Stimulated activated CD4-positive, alpha-beta T cell treated with anti-CD3 and anti-CD28 coated beads, Interleukin-1b, Interleukin-23, amount 100 ng/mL, for 1 hour (primary cell): ENCODE measurements at places on chromosomes 6 and 20.

DNA sequence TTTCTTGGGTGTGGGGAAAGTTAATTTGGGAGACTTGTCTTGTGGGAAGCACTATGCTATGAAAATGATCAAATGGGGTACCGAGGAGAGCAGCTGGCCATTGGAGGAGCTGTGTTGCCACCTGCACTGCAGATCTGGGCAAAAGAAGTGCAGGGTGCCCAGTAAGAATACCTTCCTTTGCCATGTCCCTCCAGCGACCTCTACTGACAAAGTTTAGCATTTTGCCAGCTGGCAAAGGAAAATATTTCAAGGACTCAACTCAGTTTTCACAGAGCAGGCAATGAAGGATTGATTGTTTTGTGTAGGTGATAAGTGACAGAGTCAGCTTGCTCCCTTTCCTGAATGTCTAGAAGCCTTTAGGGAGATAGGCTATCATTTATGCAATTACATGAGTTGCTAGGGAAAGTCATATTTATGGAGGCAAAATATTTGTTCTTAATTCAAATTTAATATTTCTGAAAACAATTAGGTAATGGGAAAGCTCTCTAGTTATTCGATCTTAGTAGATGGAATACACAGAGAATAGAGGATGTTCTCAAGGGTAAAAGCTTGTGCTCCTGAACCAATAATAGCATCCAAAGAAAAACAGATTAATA, 118.4 kb downstream of the FARS2 start:
- no peak for DNase-seq

DNA sequence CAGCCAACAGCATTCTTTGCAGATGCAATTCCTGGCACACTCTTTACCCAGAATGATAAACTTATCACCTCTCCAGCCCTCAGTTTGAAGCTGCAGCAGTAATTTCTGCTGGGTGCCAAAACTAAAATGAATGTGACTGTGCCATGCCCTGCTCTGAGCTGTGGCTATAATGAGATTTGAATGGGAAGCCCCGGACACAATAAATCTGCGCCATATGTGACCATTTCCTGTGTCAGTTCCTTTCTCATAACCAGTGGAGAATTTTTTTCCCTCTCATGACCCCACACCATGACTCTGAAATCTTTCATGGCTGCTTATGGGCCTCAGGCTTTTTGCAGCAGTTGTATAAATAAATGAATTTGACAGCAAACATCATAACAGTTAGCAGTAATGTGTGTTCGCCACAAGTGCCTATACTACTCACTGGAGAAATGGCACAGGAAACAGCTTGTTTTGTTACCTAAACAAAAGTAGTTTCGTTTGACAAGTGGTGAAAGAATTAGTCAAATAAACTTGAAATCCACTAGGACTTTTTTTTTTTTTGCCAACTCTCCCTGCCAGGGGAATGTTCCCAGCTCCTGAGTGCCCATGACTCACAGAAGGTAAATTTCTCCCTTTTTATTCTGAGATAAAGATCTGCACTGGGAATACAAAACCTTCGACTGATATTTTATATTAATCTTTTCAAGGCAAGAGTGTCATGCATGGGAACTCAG, 408.4 kb downstream of the PKHD1 start:
- DNase-seq: no peak

GRCh38 chr6:26065952-26066380, 21.3 kb upstream of the HFE start:
- no peak for DNase-seq

GRCh38 chr6:15183979-15184378, 61.9 kb upstream of the JARID2 start:
- no peak for DNase-seq

GRCh38 chr20:23461180-23461579, 8.5 kb upstream of the CST11 start:
- DNase-seq: no peak

DNA sequence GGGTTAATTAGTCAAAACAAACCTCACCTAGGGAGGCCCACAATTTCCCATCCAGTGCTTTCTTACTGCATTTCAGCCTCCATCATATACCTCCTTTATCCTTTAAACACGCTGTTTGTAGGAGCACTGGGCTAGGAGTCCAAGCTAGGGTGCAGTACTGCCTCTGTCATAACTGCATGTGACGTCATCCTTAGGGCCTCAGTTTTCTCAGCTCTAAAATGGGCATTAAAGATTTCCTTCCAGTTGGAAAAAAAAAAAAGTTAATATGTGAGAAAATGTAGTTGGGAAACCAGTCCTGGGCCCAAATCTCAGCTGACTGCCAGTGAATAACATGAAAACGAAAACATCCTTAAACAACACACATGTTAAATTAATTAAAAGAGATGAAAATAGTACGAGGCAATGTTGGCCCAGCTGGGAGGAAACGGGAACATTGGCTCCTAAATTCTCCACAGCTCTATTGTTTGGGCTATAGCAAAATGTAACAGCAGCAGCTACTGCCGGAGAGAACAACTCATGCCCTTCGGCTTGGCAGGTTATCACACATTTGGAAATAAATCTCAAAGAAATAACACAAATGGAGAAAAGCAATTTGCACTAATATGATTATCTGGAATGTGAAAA, 79.9 kb upstream of the CCDC167 start:
- no peak for DNase-seq

DNA sequence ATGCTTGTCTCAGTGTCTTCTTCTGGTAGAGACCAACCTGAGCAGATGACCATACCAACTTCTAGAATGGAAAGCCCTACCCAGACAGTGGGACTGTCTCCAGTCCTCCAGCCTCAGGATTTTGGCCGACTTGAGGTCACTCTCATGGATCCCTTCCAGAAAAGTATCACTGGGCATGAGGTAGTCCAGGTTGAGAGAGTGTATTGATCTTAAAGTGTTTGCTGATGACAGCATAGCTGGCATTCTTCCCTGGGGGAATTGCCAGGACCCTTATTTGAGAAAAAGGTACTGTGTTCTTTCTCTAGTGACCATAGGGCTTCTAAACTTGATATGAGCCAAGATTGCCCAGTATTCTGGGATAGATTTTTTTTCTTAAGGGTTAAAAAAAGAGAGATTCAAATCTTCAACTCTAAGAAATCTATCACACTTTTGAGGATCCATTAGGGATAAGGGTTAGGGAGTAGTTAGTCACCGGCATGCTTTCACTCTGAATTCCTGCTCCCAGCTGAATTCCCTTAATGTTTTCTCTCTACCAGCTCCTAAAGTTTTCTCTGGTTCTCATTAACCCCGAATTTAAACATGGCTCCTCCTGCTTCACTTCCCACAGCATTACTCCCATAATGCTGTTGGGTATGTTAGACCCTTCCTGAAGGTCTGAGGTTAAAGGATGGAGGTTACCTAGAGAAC, 73.6 kb upstream of the FLRT3 start:
- DNase-seq: no peak

- DNase-seq: no peak
Observed at GRCh38 chr20:63473555-63474449, 1.3 kb upstream of the KCNQ2 start.

DNA sequence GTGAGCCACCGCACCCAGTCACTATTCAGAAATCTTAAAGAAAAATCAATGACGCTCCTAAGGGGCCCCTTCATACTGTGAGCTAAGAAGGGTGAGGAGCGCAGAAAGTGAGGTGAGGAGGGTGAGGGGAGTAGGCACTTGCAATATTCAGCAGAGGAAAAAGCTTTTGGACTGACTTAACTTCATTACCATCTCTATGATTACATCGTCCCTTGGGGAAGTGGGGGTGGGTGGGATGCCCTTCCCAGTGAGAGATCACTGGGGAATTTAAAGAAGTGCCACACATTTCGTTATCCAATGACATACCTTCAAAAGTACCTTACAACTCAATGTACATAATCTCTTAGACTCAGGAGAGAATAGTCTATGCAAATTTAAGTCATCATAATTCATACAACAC, 46.5 kb downstream of the SMLR1 start:
- no peak for DNase-seq

DNA sequence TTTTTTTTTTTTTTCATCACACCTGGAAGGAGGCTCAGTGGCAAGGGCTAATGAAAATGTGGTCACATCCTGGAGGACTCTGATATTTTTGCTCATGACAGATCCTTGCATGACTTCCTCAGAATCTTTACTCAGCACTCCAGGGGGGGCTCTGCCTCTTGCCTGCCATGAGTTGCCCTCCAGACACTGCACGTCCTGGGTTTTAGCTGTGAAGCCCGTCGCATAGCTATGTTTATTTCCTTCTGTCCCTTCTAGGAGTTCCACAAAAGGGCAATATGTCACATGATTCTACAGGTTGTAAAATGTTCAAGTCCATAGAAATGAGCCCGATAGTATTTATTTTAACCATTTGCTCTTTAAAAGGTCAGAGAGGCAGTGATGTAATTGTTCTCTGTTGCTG, 18.2 kb downstream of the MAS1 start:
- no peak for DNase-seq

- DNase-seq: no peak
Observed at GRCh38 chr20:48294942-48295341, 509.7 kb upstream of the SULF2 start.

DNA sequence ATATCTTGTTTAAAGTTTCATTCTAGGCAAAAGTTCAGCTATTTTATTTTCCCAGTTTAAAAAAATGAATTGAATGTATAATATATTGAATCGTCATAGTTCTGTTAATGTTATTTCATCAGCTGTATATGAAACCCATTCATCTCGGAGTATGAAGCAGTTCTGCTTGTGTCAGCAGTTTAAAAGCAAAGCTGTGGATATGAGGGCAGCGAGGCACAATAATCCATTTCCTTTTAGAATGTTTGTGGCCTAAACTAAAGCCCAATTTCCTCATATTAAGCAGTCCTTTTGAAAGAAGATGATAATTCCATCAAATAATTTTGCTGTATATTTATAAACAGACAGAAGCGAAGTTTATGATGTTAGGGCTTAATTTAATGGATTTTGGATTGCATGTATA, 300.1 kb downstream of the SAMD5 start:
- DNase-seq: no peak

GRCh38 chr6:53344969-53345368, 3.8 kb downstream of the ELOVL5 start:
- DNase-seq: no peak

DNA sequence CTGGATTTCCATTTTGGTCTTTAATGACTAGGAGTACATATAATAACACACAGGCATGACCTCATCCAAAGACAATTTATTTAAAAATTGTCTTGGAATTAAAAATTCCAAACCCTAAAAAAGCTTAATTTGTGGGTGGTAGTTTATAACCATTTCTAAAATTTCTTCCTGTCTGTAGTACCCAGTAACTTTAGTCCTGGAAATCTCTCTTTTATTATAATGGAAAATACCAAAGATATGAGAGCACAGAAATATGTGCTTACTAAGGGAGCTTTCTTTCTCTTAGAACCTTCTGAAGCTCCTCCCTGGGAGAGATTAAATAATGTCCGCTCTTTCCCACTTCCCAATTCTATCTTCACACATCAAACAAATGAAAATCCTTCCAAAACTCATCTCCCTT, 70.5 kb upstream of the PRL start:
- no peak for DNase-seq

DNA sequence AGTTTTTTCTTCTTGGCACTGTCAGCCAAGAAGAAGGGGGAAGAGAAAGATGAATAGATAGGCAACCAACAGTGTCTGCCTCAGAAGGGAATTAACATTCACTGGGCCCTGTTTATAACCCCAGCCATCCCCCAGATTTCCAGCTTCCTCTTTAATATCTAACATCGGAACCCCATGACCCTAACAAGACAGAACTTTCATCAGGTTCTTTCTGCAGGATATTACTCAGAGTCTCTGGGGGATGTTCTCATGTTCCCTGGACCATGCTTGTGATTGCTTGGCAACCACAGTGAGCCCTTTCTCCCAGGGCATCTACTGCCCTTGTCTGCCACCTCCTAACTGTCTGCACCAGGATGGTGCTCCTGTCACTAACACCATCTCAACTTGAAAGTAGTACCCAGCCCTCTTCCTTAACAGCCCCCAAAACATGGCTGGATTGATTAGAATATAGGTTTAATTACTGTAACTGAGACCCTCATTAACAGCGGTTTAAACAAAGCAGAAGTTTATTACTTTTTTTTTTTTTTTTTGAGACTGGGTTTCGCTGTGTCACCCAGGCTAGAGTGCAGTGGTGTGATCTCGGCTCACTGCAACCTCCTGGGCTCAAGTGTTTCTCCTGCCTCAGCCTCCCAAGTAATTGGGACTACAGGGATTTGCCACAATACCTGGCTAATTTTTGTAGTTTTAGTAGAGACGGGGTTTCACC, 12.0 kb upstream of the PTPN1 start:
- DNase-seq: no peak

DNA sequence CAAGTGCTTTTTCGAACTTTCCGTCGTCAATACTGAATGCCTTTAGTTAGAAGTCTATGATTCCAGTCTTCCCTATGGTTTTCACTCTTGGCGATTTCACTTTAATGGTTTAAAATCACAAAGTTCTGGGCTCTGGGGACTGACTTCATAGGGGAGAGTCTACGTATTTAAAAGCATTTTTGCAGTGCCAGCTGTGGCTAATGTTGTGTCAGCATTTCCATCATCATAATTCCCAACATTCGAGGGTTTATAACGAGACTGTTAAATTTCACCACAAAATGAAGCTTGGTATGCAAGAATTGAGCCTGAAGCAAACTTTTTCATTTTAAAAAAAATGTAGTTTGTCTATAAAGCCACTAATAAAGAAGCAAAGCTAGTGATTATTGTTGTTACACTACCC, 242.7 kb downstream of the SOX4 start:
- no peak for DNase-seq

DNA sequence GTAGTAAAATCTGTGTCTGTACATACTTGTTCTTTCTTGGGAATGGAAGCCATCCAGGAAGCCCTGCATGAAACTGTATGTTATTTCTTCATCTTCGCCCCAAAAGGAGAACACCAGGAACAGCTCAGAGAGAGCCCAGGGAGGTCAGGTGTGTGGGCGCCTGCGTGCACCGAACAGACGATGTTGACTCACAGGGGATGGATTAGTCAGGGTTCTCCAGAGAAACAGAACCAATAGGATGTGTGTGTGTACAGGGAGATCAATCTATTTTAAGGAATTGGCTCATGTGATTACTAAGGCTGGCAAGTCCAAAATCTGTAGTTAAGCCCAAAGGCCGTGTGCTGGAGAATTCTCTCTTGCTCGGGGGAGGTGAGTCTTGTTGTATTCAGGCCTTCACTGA, 45.7 kb downstream of the RNASET2 start:
- no peak for DNase-seq

GRCh38 chr6:24719125-24719971, at the start of gene C6orf62:
TSS of gene C6orf62 (minus strand) at chr6:24719154. CDS start at chr6:24718668, 486 bp downstream.
- DNase-seq: no peak

DNA sequence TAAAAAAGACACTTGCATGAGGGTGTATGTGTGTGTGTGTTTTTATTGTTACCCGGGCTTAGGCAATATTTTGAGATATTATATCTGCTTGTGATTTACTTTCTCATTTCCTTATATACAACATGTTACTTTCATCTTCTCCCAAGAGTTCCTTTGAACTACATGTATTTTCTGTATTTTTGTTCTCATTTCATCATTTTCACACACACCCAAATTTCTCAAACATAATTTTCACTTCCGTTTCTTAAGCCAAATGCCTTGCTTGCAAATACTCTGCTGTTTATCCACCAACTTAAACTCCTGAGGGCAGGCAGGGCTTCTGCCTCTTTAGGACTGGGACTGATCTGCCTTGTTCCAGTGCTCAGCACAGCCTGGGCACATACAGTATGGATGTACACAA, 69.3 kb upstream of the FYN start:
- DNase-seq: no peak

- DNase-seq: no peak
Observed at GRCh38 chr20:16201191-16201590, 372.1 kb downstream of the KIF16B start.
